Skeletal muscle cell (primary cell): ENCODE measurements at places on chromosomes 12 and 14.

DNA sequence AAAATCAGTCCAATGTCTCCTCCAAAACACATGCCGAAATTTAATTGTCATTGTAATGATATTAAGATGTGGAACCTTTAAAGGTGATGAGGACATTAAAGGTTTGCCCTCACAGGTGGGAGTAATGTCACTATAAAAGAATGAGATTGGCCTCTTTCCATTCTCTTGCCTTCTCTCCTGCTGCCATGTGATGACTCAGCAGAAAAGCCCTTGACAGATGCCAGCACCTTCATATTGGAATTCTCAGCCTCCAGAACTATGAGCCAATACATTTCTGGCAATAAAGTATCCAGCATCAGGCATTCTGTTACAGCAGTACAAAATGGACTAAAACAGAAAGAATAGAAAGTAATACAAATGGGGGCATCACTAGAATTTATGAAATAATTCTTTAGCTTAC is 609.7 kb downstream of the SLC16A7 start:
- peak; percentile 25 for DNase-seq

- DNase-seq: no peak
Observed at GRCh38 chr12:104704224-104704779, 247.6 kb downstream of the CHST11 start.

- DNase-seq: no peak
Observed at GRCh38 chr12:64528616-64529015, 76.7 kb downstream of the TBK1 start.

GRCh38 chr14:66056268-66056907 is 429.8 kb upstream of the CCDC196 start:
- DNase-seq: no peak

DNA sequence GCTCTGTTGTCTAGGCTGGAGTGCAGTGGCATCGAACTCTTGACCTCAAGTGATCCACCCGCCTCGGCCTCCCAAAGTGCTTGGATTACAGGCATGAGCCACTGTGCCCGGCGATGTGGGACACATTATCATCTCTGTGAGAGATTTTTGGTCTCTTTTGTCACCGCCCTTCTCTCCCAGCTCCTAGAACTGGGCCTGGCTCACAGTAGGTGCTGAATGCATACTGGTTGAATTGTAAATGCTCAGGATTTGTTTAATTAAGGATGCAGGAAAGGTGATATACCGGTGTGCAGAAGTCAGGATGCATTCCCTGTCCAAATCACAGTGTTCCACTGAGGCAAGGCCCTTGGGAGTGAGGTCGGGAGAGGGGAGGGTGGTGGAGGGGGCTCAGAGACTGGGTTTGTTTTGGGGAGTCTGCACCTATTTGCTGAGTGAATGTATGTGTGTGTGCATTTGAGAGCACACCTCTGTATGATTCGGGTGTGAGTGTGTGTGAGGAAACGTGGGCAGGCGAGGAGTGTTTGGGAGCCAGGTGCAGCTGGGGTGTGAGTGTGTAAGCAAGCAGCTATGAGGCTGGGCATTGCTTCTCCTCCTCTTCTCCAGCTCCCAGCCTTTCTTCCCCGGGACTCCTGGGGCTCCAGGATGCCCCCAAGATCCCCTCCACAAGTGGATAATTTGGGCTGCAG is 1.0 kb upstream of the KRT18 start:
- no peak for DNase-seq

DNA sequence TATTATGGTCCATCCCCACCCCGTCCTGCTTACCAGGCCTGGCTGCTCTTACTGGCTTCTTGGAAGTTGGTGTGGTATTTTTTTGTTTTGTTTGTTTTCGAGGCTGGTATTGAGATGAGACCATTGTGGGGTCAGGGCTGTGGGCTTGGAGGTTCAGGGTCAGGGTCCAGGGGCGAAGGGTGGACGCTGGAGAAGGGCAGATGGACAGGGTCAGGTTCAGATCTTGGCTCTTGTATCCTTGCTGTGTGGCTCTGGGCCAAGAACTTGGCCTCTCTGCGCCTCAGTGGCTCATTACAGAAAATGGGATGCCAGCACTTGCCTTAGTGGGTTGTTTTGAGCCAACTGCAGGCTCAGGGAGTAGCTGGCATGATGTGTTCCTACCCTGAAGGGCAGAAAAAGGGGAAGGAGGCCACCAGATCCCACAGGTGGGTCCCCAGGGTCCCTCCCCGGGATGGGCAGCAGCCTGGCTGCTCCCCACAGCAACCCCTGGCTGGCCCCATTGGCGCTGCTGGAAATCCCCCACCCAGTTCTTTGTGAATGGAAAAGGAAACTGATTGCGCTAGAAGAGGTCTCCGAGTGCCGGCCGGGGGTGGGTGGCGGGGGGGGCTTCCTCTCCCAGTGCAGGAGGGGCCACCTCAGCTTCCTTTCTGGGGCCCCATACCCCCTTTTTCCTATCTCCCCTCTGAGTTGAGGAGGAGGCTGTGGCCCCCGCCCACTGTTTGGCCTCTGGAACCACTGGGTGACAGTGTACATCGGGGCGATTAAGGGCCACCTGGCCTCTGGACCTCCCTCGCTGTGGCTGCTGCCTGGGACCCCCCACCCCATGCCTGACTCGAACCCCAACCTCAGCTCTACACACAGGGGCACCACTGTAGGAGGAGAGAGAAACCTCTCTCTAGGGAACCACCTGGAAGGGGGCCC is 25.0 kb downstream of the SH2B3 start:
- no peak for DNase-seq

DNA sequence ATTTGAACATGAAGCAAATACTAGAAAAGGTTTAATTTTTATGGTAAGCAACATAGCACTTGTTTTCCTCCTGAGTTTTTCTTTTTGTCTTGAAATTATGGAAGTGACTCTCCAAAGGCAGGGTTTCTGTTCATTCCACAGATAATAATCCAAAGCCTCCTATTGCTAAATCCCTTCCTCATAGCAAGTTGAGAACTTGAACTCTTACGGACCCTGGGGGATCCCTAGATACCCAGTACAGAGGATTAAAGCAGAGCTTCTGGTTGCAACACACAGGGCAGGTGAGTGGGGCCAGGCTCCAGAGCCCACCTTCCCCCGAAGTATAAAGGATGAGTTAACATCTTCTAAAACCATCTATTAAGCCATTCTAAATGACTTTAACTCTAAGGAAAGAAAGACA is 294.1 kb downstream of the RMST start:
- DNase-seq: no peak

GRCh38 chr14:99686557-99687283 is 2.6 kb downstream of the CYP46A1 start:
- no peak for DNase-seq

DNA sequence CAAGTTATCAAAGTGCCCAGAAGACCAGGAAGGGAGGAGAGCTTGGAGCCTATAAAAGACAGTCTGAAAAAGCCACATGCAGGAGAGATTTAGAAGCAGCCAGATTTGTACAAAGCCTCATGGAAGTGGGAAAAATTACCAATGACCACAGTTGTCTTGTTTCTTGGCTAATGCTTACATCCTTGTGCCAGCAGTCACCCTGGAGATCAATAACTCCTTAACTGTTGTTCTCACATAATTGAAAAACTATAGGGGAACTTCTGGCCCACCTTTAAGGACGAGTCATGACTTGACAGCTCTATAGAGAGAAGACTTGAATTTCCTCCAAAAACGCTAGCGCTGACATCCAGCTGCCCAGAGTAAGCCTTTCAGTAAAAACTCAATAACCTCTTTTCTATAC is 313.1 kb downstream of the GALC start:
- no peak for DNase-seq

DNA sequence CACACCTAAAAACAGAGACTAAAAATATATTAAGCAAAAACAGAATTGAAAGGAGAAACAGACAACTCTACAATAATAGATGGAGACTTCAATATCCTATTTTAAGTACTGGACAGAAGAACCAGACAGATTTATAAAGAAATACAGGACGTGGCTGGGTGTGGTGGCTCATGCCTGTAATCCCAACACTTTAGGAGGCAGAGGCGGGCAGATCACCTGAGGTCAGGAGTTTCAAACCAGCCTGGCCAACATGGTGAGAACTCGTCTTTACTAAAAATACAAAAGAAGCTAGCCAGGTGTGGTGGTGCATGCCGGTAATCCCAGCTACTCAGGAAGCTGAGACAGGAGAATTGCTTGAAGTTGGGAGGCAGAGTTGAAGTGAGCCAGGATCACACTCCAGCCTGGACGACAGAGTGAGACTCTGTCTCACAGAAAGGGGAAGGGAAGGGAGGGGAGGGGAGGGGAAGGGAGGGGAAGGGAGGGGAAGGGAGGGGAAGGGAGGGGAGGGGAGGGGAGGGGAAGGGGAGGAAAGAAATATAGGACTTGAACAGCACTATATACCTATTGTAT is 53.0 kb downstream of the CDK17 start:
- DNase-seq: no peak

- DNase-seq: no peak
Observed at GRCh38 chr14:75294649-75295033, 16.0 kb downstream of the FOS start.

DNA sequence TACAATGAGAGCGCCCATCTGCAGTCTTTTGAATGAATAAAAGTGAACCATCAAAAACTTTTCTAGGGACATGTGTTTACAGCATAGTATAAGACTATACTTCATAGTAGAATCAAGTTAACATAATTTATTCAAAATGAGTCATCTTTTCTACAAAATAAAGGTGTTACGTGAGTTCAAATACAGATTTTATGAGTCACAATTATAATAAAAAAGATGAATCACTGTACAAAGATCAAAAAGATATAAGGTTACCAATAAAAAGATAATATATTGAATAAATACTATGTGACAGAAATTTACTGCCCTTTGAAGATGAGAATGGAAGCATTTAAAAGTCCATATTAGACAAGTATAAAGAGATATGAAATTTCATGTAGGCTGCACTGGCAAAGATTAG is 2.8 kb downstream of the MBIP start:
- DNase-seq: no peak

DNA sequence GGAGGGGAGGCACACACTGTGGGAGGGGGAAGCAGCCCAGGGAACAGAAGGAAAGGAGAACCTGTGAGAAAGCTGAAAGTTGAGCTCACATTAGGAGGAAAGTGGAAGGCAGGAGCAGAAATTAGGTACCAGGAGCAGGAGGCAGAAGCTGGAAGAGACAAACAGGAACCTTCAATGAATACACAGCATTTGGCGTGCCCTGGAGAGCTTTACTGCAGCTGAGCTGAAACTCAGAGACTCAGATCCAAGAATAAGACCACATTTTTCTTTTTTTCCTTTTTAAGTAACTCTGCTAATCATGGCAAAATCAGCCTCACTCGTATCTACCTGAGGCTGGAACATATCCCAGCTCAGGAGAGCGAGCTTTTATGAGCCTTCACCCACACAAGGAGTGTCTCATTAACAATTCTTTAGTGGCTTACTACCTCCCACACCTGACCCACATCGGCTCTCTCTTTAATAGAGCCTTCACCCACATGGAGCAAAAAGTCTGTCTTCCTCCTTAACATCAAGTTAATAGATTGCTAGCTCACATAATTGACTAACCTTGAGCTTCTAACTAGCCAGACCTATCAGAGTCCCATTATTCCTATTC is 18.2 kb upstream of the CERS5 start:
- no peak for DNase-seq

DNA sequence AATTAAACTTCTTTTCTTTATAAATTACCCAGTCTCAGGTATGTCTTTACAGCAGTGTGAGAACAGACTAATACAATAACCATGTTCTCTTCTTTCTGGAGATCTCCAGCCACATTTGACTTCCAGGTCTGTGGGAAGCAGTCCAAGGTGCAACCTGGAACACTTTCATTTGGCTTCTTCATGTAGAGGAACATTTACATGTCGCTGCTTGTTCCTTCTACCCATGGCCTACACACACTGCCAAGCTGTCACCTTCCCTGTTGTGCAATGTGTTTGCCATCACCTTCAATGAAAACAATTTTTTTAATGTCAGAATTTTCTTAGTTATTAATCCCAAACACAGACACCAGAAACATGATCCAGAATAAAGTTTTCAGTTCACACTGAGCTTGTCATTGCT is 104.7 kb downstream of the PRKCH start:
- DNase-seq: no peak

DNA sequence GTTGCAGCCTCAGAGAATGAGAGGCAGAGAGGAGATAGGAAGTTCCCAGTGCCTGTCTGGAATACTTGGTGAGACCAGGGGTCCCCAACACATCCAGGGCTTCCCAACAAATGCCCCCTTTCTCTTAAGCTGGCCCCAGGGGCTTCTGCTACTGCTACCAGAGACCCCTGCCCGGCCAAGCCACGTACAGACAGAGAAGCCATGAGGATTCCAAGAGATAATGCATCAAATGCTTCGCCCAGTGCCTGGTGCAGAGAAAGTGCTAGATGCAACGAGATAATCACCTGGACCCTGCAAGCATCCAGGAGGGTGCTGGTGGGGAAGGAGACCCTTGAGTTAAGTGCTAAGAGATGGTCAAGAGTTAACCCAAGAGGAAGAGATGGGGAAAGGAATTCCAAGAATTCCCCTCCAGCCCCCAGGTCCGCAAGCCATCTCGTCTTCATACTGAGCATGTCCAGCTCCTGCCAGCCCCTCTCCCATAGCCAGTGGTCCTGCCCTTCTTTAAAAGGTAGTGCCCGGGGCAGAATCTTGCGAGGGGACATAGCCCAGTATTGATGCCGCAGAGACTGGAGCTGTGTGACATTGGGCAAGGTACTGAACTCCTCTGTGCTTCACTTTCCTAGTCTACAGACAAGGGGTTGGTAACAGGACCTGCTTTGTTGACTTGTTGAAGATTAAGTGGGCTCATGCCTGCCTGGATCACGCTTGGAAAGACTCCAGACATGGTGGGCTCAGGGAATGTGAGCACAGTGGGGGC is 103.3 kb downstream of the CALM1 start:
- DNase-seq: no peak

DNA sequence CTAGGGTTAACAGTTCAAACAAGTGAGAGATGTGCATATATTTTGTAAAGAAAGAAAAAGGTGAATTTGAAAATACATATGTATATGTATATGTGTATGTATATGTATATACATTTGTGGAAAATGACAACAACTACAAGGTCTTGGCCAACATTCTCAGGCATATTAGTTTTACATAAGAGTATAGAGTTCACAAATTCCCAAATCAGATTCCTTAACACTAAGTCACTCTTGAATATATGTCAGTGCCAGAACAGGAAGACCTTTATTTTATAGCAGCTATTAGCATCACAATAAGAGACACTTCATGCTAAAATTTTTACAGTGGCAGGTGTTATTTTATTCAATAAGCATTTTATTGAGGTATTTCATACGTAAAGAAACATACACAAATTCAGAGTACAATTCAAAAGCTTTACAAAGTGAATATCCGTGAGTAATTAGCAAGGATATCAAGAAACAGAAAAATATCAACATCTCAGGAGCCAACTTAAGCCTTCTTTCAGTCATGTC is 179.7 kb downstream of the SLC6A15 start:
- DNase-seq: no peak

DNA sequence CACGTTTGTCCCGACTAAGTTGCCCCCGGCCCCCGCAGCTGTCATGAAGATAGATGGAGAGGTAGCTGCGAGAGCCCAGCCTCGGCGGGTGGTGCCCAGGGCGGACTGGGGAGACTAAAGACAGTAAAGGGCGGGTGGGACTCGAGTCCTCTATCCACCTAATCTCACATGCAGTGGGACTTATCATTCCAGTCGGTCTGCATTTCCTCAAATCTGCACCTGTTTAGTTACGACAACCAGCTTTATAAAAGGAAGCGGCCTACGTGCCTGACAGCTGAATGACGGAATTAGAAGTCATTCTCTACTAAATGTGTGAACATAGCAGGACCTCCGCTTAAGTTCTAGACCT is 109.8 kb upstream of the EGLN3 start:
- DNase-seq: no peak
